ENCODE measurements at places on chromosomes 3 and 15.

GRCh38 chr3:194045289-194045688 is 90.7 kb upstream of the HES1 start:
- DNase-seq: no peak

DNA sequence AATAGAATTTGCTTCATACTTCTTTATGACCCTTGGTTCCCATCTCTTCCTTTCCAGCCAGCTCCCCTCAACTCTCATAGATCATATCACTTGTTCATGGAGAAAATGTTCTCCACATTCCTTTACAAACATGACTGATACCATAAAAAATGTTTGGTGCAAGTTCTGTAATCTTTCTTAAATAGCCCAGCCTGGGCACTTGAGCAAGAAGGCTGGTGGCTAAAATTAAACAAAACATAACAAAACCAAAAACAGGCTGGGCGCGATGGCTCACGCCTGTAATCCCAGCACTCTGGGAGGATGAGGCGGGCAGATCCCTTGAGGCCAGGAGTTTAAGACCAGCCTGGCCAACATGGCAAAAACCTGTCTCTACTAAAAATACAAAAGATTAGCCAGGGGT is 8.9 kb upstream of the POLR2M start:
- DNase-seq: peak; percentile 78

- DNase-seq: no peak
These were observed 21.9 kb upstream of the SLC30A4 start for GRCh38 chr15:45544266-45545023.

DNA sequence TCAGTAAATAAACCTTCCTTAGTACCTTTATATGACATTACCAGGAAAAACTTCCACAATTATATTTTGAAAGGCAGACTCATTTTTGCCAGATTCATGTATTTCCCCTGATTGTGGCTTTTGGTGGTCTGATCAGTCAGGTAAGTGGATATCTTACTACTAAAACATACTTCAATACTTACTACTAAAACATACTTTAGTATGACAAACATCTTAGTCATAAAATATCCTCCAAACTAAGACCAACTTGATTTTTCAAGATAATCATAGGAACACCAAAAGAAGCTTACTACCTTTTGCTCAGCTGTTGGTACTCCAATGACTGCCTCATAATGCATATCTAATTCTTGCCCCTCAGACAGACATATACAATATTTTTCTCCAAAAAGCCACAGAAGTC is 9.3 kb downstream of the TJP1 start:
- DNase-seq: no peak

- no peak for DNase-seq
These were observed 37.9 kb upstream of the RPL32 start for GRCh38 chr3:12879191-12879815.

- DNase-seq: no peak
These were observed 69.0 kb upstream of the FNDC3B start for GRCh38 chr3:171970301-171970788.

DNA sequence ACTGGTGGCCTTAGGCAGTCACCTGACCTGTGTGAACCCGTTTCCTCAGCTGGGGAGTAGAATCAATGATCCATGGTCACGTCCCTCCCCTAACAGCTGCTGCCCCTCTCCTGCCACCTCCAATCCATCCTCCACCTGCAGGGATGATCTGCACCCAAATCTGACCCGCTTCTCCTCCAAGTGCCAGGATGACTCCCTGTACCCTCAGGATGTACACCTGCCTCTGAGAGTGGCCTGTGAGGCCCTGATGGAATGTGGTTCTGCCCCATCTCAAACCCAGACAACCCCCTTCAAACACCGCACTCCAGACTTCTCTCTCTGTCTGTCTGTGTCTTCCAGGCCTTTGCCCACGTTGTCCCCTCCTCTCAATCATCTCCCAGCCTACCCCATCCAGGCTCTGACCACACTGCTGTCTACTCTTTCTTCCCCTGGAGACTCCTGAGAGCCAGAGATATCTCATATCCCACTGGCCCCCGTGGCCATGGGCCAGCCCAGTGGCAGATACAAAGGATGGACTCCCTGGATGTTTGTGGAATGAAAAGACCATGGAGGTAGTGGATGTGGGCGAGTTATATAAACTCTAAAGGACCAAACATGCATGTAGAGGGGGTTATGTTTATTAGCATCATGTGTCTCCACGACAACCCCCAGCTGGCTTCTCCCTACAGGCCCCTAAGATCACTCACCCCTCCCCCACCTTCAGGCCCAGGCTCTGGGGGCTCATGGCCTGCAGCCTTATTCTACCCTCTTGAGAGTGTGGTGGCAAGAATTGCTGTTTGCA is 84.9 kb downstream of the SMAD6 start:
- no peak for DNase-seq
